SK-N-SH (cell line): ENCODE measurements at places on chromosomes 7 and 10. TPM values are rescaled to one million over a fixed set of nuclear protein-coding genes. Genes with fewer than 3 reads are reported as not detected.

The MACC1 gene
- polyA plus RNA-seq = not detected in 2 replicates

The PCLO gene
- polyA plus RNA-seq = 0.51 and 0.76 TPM in 2 replicates

- H3K4me1 ChIP-seq = peaks cover 20% of the 10 kb centered on the region; the same call in 1 of the 2 replicates
- no peak overlapping the region for H3K4me3 ChIP-seq
- H3K27me3 ChIP-seq = no peaks in the 10 kb centered on the region
Measured at GRCh38 chr7:37341033-37341630, 107.5 kb downstream of the ELMO1 start.

- peak overlapping the region; percentile 66 for H3K27ac ChIP-seq
- H3K36me3 ChIP-seq = no peaks in the 10 kb centered on the region
Measured at GRCh38 chr10:68096913-68097516, 12.3 kb upstream of the MYPN start.

GRCh38 chr10:89837165-89838043, 136.0 kb downstream of the KIF20B start:
- no peaks in the 10 kb centered on the region for H3K4me1 ChIP-seq
- peak; percentile 45 for DNase-seq
- H3K4me3 ChIP-seq = peak overlapping the region; percentile 38
- H3K27ac ChIP-seq = no peak overlapping the region

The PKD1L1 gene
- polyA plus RNA-seq = 0.10 TPM in 2 replicates

DNA sequence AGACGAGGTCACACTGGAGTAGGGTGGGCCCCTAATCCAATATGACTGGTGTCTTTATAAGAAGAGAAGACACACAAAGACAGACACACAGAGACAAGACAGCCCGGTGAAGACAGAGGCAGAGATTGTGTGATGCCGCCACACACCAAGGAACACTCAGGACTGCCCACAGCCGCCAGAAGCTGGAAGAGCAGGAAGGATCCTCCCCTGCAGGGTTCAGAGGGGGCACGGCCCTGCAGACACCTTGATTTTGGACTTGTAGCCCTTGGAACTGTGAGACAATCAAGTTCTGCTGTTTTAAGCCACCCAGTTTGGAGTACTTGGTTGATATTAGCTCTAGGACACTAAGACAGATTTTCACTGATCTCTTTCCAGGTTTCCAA, 72.1 kb upstream of the NANOS1 start:
- H3K36me3 ChIP-seq = no peaks in the 10 kb centered on the region
- H3K4me1 ChIP-seq = 0 out of 2 replicates have a peak, but pooled peaks cover 5% of the 10 kb centered on the region
- no peaks in the 10 kb centered on the region; the same call in 1 of the 2 replicates for H3K27me3 ChIP-seq
- H3K27ac ChIP-seq = no peak overlapping the region

- H3K27ac ChIP-seq = no peak overlapping the region
- no peaks in the 10 kb centered on the region for H3K27me3 ChIP-seq
- H3K4me1 ChIP-seq = peaks cover 21% of the 10 kb centered on the region
- no peak overlapping the region for H3K4me3 ChIP-seq
Measured at GRCh38 chr7:105934572-105935185, 28.4 kb upstream of the CDHR3 start.

GRCh38 chr7:19262826-19263225, 117.6 kb upstream of the FERD3L start:
- no peak overlapping the region for H3K27ac ChIP-seq
- peaks cover 4% of the 10 kb centered on the region for H3K27me3 ChIP-seq
- DNase-seq = no peak
- H3K4me3 ChIP-seq = no peak overlapping the region
- H3K36me3 ChIP-seq = no peaks in the 10 kb centered on the region
- H3K4me1 ChIP-seq = no peaks in the 10 kb centered on the region

DNA sequence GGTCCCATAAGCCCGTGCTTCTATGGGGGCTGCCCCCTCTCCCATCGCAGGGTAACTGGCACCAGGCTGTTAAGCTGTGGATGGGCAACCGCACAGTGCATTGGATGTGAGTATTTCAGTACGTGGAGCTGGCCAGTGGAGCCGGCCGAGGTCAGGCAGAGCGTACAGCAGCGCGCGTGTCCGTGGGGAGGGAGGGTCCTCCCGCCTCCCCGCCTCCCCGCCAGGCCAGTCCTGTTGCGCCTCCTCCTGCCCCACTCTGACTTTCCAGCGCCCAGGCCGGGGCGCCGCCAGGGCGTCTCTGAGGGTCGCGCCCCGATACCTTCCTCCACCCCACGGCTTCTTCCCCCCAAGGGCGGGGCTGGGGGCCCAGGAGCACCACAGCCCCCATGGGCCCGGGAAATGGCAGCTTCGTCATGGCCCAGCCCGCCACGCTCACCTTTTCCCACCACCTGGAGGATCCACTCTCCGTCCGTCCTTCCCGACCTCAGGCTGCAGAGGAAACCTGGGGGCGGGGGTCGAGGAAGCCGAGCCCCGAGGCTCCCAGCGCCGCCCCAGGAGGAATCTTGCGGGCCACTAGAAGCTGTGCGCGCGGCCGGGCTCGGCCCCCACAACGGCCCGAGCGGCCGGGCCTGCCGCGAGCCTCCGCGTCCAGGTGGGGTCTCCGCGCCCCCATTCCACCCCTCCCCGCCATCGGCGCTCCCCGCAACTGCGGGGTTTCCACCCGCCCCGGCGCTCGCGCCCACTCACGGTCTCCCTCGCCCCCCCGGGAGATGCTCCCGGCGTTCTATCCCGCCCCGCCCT, 831 bp upstream of the PFKP start:
- H3K4me1 ChIP-seq = peaks cover 15% of the 10 kb centered on the region; the same call in 1 of the 2 replicates
- H3K4me3 ChIP-seq = peak overlapping the region; percentile 94
- peaks cover 18% of the 10 kb centered on the region for H3K36me3 ChIP-seq
- peak; percentile 61 for DNase-seq

DNA sequence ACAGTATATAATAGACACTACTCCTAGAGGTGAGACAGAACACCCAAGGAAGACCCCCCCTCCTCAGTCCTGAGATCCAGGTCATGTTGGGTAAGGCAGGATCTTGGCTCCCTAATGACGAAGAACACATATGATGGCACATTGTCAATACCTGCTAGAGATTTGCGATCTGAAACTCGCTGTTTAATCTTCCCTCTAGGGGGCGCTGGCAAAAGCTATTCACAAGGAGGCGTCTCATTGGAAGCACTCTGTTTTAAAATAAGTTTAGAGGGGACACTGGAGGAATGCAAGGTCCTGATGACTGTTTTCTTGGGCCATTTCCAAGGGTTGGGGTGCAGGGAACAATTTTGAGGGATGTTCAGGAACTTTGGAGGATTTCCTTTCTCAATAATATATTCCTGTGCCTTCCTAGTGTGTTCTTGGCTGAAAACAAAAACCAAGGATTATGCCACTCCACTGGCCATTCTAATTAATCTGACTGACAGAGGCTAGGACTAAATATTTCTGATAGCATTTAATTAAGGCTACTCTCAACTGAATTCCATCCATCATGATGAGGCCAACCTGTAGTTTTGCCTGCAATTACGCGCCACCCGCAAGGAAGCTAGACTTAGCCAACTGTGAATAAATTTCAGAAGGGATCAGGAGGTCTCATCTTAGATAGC, 1013.8 kb upstream of the MBL2 start:
- no peaks in the 10 kb centered on the region for H3K36me3 ChIP-seq
- no peak for DNase-seq
- no peaks in the 10 kb centered on the region for H3K4me1 ChIP-seq
- no peaks in the 10 kb centered on the region for H3K27me3 ChIP-seq

GRCh38 chr7:71313553-71313952, 181.6 kb downstream of the GALNT17 start:
- no peak overlapping the region for H3K4me3 ChIP-seq
- DNase-seq = no peak
- no peak overlapping the region for H3K27ac ChIP-seq
- no peaks in the 10 kb centered on the region for H3K36me3 ChIP-seq

The IRF5 gene
- 0.62 and 1.0 TPM in 2 replicates for polyA plus RNA-seq

GRCh38 chr7:92404170-92404614, 43.1 kb upstream of the GATAD1 start:
- DNase-seq = no peak
- H3K4me1 ChIP-seq = no peaks in the 10 kb centered on the region
- H3K36me3 ChIP-seq = peaks cover 22% of the 10 kb centered on the region
- H3K27ac ChIP-seq = no peak overlapping the region
